ENCODE measurements at places on chromosomes 12 and 14. TPM values are rescaled to one million over a fixed set of nuclear protein-coding genes. Genes with fewer than 3 reads are reported as not detected.

The GZMB gene
- 0.48 TPM for total RNA-seq

DNA sequence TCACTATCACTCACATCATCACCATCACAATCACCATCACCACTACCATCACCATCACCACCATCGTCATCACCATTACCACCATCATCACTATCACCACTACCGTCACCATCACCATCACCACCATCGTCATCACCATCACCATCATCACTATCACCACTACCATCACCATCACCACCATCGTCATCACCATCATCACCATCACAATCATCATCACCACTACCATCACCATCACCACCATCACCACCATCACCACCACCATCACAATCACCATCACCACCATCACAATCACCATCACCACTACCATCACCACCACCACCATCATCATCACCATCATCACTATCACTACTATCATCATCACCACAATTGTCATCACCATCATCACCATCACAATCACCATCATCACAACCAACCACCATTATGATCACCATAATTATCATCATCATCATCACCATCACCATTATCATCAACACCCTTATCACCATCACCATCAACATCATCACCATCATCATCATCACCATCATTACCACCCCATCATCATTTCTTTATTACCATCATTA, 90.8 kb downstream of the DICER1 start:
- DNase-seq = no peak

- no peak for DNase-seq
Measured at GRCh38 chr12:95099270-95099790, 25.9 kb upstream of the NR2C1 start.

DNA sequence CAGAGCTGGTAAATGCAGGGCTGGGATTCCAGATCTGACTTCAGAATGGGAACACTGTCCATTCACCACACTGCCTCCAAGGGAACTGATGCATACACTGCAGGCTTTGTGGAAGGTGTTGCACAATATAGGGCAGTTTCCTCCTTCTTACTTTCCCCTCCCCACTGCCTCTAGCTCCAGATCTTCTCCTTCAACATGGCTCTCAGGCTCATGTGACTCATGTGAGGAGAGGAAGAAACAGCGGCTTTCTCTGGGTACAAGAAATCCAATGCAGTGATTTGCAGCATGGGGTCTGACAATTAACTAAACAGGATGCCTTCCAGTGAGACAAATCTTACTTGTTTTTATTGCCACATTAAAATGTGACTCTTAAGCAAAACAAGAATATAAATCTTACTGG, 447.6 kb upstream of the CCDC196 start:
- no peak for DNase-seq

The CLEC1A gene
- total RNA-seq = 2.2 TPM

- no peak for DNase-seq
Measured at GRCh38 chr14:60753264-60754119, 18.9 kb downstream of the MNAT1 start.

DNA sequence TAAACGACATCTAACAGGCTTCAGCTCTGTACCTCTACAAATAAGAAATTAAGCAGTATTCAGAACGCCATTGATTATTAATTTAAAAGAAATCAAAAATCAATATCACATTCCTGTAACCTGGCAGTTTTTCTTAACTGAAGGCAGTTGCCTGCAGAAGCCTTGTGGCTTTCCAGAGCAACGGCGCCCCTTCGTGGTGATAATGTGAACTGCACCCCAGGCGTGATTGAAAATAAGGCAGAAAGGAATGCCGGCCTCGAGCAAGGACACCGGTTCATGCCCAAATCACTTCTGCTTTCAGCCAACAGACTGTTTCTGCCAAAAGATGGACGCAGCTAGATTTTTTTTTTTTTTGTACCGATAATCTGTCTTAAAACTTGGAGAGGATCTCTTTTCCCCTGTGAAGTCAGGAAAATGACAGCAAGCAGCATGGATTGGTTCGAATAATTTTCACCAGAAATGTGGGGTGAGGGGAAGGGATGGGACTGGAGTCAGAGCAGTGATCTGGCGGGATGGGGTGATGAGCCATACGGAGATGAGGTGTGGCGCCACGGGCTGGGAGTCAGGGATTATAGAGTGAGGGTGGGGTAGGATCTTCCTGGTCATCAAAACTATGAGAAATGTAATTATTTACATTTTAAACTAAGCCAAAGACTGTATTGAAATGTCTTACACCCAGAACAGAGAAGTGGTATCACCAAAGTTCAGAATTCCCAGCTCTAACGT, 473.0 kb downstream of the DPF3 start:
- DNase-seq = peak; percentile 83

The PPM1H gene
- total RNA-seq = 4.0 TPM

Data from cardiac septum (tissue), 1 donor.